ENCODE measurements at places on chromosomes 2 and 18.
A peak's percentile ranks its signal among the peaks of the same experiment; 100 is the strongest.

DNA sequence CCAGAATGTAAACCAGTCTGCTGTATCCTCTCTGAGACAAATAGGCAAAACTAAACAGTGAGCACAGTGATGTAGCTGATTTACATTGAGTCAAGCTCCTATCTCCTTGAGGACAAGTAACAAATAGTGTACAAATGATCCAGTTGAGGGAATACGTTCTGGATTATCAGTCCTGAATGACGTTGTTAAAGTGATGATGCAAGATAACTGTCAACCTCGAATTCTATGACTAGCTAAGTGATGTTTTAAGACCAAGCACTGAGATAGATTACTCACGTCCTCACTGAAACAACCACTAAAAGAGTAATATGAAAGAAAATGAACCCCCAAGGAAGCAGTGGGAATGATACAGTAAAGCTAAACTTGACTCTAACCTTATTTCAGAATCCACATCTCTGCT lies 46.8 kb downstream of the SMC6 start:
- no peak for DNase-seq

DNA sequence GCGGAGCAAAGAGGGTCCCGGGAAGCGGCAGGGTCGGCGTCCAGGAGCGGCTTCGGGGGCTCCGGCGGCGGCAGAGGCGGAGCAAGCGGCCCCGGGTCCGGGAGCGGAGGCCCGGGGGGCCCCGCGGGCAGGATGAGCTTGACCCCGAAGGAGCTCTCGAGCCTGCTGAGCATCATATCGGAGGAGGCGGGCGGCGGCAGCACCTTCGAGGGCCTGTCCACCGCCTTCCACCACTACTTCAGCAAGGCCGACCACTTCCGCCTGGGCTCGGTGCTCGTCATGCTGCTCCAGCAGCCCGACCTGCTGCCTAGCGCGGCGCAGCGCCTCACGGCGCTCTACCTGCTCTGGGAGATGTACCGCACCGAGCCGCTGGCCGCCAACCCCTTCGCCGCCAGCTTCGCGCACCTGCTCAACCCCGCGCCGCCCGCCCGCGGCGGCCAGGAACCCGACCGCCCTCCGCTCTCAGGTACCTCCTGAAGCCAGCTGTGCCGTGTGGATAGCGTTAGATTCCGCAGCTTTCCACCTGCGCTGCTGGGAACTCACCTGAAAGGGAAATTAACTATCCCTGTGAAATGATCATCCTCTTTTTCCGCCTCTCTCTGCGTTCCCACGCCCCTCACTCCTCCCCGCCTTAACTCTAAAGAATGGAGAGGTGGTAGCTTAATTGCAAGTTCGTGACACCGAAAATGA lies 472 bp downstream of the CNOT11 start:
- DNase-seq: peak; percentile 74

DNA sequence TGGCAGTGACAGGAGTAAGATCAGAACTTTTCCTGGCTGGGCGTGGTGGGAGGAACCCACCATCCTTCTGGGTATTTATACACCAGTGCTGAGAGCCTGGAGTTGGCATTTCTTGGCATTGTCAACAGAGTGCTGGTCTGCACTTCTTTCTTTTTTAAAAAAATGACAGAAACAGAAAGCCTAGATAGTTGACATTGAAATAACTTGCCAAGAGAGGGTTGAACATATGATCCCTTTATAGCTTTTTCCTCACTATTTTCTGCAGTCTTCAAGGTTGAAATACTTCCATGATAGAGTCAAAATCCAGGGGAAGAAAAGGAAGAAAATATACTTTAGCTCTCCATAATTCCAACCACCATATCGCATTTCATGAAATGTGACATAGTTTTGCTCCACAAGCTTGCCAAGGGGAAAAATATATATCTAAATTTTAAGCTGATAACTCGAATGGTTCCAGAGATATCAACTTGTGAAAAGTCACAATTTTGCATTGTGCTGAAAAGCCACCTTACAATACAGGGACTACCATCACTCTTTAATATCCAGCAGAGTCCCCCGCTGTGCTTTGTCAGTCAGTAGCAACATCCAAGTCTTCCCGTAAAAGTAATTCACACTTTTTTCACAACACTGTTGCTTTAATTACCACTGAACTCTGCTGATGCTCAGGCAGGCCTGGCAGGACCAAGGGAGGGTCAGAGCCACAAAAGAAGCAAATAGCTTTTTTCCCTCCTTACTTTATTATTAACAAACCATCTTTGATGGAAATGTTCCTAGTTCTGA lies 764.9 kb upstream of the FANCL start:
- no peak for DNase-seq

- DNase-seq: peak; percentile 24
These were observed 388.1 kb upstream of the SLC14A2 start for GRCh38 chr18:45227001-45227742.

GRCh38 chr2:174158003-174158402 lies 90.3 kb downstream of the OLA1 start:
- peak; percentile 71 for DNase-seq

DNA sequence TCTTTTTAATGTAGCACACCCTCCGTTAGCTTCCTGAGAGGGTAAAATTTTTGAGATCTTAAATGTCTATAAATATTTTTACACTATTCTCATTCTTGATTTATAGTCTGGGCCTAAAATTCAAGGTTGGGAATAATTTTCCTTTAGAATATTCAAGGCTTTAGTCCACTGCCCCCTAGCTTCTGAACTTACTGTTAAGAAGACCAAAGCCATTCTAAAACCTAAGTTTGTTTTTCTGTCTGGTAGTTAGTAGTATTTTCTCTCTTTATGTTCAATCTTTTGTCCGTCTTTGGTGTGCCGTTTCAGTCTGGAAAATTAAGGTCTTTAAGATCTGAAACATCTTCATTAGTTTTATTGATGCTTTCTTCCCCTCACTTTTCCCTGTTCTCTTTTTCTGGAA lies 14.5 kb downstream of the OSBPL6 start:
- peak; percentile 58 for DNase-seq

DNA sequence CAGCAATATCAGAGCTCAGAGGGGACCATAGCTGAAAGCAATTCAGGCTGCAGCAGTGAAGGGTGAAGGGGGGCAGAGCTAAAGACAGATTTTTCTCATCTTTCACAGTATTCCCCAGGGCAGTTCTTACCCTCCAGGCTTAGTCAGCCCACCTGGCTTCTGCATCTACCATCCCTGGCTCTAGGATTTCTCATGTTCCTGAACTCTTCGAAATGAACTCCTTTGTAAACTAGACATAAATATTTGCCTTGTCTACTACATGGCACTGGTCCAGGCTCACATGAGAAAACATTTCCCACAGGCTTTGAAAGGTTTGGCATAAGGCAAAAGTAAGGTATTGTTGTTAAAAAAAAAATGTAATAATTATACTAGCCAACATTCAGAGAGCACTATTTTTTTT lies 23.6 kb upstream of the NEB start:
- peak; percentile 23 for DNase-seq

DNA sequence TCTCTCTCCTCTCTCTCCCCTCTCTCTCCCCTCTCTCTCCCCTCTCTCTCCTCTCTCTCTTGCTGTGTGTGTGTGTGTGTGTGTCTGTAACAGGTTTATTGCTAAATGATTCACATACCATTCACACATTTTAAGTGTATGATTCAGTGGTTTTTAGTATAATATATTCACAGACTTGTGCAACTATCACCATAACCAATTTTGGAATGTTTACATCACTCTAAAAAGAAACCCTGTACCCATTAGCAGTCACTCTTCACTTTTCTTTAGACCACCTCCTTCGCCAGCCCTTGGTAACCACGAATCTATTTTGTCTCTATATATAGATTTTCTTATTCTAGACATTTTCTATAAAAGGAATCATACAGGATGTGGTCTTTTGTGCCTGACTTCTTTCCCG lies 11.4 kb downstream of the THNSL2 start:
- DNase-seq: peak; percentile 5

DNA sequence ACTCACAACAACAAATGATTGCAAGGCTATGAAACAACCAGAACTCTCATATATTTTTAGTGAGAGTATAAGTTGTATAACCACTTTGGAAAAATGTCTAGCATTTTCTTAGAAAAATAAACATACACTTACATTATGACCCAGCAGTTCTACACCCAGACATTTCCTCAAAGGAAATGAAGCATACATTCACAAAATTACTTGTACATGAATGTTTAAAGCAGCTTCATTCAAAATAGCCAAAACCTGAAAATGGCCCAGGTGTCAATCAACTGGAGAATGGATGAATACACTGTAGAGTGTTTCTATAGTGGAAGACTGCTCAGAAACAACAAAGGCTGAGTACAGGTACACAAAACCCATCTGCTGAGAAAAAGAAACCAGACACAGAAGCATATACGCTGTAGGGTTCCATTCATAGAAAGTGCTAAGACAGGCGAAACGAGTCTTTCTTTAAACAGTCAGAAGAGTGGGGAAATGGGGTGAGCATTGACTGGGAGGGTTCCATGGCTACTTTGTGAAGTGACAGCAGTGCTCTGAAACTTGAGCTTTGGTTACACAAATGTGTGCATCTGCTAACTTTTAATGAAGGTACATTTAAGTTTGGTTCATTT lies 799.0 kb downstream of the DCDC2C start:
- peak; percentile 2 for DNase-seq

DNA sequence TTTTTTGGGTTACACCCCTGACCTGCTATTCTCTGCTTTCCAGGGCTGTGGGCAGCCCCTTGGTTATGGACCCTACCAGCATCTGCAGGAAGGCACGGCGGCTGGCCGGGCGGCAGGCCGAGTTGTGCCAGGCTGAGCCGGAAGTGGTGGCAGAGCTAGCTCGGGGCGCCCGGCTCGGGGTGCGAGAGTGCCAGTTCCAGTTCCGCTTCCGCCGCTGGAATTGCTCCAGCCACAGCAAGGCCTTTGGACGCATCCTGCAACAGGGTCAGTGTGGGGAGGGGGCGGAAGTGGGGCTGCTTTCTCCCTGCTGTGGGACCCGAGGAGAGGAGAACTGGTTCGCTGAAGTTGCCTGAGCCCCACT lies 9.7 kb upstream of the WNT10A start:
- DNase-seq: no peak

DNA sequence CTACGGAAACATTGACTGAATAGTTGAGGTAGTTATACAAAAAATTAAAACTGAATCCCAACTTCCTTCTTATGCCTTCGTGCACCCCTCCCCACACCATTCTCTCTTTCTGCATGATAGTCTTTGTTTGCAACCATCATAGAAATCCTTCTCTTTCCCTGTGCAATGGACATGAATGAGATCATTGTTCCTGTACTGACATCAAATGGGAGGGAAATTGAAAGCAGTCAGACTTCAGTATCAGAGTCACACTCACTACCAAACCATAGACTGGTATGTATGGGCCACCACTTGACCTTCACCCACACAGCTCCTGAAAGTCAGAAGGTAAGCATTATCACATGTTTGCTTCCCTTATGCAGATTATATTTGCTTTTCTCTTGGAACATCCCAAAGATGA lies 782.8 kb downstream of the BCL11A start:
- DNase-seq: no peak

- no peak for DNase-seq
These were observed 1284.2 kb upstream of the PIK3C3 start for GRCh38 chr18:40670668-40671375.

DNA sequence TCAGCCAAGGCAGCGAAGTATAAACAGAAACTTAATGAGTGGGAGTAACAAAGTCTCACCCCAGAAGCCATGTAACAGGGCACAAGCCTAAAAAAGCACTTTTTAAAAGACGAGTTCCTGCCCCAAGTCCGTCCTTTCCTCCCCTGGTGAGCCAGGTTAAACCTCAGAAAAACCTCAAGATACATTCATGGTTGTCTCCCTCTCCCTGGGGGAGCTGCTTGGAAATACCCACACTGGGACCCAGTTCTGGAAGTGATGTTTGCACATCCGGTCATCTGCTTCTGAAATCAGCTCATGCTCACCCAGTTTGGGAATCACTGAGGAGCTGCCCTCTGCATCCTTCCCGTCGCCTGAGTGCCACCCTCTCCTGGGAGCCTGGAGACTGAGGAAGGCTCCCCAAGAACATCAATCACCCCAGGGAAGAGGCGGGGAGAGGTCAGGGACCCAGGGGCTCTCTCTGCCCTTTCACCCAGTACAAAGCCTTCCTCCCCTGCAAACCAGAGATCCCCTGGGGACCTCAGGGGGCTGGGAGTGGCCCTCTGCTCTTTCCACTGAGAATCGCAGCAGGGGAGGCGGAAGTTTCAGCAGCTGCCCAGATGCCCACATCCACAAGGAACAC lies 150.6 kb upstream of the AGAP1 start:
- DNase-seq: peak; percentile 51

- no peak for DNase-seq
These were observed 150.2 kb upstream of the KLHL14 start for GRCh38 chr18:32922951-32923430.

All from choroid plexus epithelial cell (primary cell).